ENCODE measurements at places on chromosomes 3 and 15.

DNA sequence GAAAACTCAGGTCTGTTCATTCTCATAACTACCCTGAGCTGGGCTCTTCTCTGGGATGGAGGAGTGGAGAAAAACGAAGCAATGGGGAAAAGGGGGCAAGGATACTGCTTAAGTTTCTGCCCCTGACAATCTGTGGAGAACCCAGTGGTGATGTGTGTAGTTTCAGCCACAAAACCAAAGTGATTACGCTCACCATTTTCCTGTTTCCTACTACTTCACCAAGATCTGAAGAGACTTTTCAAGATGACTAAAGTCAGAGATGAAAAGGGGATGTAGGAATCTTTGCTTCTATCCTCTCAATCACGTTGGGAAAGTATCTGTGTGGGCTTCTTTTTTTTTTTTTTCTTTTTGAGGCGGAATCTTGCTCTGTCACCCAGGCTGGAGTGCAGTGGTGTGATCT is 8.3 kb upstream of the UBE2E1 start:
- no peak for DNase-seq

- DNase-seq = no peak
These were observed 489 bp upstream of the GALNT15 start for GRCh38 chr3:16174026-16174355.

GRCh38 chr15:76185716-76186115 is 125.6 kb downstream of the ETFA start:
- peak; percentile 58 for DNase-seq

DNA sequence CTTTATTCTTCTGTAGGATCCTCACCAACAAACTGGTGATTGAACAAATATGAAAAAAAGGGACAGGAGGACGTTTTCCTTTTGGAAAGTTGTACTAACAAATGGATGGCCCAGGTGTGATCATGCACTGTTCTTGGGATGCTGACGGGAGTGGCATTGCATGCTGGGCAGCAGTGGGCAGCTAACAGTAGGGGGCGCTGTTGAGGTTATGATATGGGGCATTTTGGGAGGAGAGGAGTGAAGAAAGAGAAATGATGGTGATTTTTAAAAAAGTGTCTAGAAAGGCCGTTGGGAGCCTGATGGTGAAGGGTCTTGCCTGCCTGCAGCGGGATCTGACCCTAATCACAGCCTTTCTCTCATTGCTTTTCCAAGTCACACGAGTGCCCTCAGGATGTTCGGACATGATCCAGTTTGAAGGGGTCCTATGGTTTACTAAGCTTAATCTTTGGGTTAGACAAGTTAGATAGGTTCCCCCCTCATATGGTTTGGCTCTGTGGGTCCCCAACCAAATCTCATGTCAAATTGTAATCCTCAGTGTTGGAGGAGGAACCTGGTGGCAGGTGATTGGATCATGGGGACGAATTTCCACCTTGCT is 46.2 kb upstream of the PRTG start:
- DNase-seq = no peak

DNA sequence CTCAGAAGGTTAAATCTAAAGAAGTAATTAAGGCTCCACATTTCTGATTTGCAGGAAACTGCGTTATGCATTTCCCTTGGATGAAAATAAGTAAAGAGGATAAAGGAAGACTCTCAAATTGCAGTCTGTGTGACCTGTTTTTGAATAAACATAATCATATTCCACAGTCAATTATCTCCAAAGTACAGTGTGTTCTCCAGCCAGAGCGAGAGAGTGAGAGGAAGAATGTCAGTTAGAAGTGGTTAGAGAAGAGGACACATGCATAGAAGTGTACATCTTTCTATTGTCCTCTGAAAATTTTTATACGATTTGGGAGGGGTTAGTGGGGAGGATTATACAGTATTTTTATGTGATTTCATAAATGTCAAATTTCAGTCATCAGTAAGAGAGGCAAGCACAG is 487.1 kb downstream of the LPP start:
- no peak for DNase-seq

DNA sequence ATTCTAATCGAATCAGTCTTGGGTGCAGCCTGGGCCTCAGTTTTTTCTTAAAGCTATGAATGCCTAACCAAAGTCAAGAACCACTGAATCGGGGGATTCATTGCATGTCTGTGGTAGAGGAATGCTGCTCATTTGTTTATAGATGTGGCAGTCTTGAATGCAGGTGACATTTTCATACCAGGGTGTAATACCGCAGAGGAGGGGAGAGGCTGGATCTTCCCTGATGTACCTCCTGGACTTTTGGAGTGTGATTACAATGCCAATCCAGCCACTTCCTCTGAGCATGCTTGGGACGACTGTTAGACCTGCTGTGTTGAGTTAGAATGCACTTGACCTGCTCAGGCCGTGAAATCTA is 42.7 kb downstream of the GOLGA6A start:
- no peak for DNase-seq

DNA sequence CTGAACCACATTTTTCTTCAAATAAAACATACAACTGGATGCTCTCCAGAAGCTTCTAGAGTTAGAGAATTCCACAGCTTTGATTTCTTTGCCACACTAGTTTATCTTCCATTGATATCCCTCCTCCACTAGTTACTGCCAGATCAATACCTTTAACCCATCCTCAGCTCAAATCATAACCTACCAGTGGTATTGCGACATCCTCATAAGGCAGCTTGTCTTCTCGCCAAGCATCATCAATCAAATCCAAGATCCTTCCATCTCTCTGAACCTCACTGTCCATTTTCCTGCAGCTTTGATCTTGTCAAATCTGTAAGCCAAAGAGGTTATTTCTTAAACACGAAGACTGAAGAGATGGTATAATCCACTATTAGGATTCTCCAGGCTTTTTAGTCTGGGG is 3.2 kb downstream of the ANAPC13 start:
- DNase-seq = no peak

GRCh38 chr3:36959821-36960220 is 15.0 kb upstream of the TRANK1 start:
- DNase-seq = no peak

DNA sequence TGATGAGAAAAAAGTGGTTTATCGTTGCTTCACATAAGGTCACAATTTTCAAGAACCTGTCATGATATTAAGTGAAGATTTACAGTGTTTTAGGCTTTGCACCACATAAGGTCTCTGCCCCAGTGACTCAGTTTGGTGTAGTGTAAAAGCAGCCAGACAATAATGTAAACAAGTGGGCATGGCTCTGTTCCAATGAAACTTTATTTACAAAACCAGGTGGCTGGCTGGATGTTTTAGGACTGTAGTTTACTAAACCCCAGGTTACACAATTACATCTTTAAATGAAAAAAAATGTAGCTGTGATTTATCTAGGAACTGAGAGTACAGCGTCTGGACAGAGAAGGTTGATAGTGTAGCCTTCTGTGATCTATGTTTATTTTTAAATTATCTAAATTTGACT is 9.7 kb upstream of the FBXL22 start:
- DNase-seq = no peak

- no peak for DNase-seq
These were observed 195.4 kb upstream of the DPH6 start for GRCh38 chr15:35741395-35741794.
